ENCODE measurements at places on chromosomes 11 and 22.

- no peak for DNase-seq
Measured at GRCh38 chr11:84437071-84437980, 1151.2 kb upstream of the CCDC90B start.

DNA sequence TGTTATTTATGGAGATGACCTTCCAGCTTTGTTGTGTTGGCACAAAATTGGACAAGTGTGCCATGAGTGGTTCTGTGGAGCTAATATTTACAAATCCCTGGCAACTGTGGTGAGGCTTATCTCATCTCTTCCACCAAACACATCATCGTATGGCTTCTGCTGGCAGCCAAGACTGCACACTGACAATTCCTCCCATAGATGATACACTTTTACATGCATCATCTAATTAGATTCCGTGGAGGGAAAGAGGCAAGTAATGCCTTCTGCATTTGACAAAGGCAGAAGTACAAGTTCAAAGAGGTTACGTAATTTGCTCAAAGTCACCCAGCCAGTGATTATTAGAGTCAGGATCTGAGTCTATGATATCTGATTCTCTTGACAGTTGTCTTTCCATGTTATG, 62.7 kb upstream of the KIRREL3 start:
- no peak for DNase-seq

DNA sequence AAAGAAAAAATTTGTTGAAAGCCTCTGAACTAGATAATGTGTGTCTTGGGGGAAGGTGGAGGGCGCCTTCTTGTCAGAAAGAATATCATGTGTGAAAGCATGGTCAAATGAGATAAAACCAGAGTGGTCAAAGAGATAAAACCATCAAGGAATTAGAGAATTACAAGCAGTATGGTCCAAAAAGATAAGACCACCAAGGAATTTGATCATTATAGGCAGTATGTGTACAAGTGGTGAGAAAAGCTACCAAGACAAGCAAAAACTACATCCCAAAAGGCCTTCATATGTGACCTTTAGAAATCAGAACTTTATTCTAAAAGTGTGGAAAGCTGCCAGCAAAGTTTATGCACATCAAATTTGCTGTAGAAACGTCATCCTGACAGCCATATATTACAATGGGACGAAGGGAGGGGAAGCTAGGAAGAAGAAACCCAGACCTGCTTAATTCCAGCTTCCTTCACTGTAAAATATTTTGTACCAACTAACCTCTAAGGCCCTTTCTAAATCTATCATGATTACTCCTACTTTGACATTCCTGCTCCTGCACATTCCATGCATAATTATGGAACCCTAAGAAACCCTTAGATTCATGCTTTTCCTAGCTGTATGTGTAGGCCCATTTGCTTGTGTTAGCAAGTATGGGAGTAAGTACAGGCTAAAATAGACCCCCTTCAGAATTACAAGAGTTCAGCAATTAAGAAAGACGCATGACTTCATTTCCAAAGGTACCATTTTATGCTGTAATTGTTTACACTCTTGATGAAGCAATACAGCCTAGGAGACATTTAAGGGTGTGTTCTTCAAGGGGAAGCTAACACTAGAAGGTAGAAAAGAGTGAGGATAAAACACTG, 51.6 kb downstream of the LGR4 start:
- DNase-seq = no peak

GRCh38 chr11:96085319-96085930, 161.5 kb upstream of the MTMR2 start:
- no peak for DNase-seq

DNA sequence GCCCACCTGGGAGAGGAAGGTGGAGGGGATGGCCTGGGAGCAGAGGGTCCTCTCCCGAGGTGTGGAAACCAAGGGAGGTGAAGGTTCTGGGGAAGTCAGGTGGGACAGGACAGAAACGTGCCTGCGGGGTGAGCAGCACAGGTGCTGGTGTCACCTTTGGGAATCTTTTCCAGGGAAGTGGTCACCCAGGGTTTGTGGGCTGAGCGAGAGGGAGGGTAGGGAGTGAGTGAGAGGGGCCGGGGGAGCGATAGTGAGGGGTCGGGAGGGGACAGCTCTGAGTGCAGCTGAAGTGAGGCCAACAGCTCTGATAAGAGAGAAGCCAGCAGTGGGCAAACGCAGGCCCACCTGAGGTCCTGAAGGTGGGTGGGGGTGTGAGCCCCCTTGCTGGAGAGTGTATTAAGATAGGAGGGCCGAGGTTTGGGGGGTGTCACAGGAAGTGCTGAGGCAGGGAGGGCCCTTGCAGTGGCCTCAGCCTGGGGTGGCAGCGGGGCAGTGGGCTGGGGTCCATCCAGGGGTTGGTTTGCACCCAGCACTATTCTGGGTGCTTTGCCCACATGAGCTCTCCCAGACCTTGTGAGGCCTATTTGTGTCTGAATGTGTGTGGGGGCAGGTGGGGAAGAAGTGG, 1.6 kb upstream of the SHANK3 start:
- no peak for DNase-seq

GRCh38 chr11:96326959-96327358, 16.0 kb downstream of the MAML2 start:
- no peak for DNase-seq

GRCh38 chr22:23246982-23247766, 66.9 kb downstream of the BCR start:
- DNase-seq = no peak

DNA sequence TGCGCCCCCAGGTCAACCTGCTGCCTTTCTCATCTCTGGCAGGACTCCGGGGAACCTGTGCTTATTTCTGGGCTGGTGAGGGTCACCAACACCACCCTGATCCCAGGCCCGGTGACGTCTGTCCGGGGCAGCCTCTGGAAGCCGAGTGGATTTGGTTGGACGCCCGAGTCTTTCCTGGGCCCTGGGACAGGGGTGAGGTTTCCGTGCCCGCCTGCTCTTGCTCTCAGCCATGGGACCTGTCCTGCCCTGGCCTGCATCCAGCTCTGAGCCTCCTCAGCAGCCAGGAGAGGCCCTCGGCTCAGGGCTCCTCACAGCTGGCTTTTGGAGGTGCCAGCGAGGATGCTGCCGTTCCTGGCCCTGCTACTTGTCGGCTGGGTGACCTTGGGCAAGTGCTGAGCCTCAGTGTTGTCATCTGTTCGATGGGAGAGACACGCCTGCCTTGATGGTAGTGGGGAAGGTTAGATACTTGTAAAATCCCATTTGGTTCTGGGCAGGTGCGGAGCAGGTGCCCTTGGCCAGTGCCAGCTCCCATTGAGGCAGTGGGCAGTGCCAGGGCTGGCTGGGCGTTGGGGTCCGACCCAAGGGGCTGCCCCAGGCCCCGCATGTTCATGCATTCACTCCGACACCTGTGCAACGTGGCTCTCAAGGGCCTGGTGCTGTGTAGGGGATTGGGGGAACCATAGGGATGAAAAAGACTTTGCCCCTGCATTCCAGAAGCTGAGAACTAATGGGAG, 58.9 kb upstream of the THY1 start:
- no peak for DNase-seq

DNA sequence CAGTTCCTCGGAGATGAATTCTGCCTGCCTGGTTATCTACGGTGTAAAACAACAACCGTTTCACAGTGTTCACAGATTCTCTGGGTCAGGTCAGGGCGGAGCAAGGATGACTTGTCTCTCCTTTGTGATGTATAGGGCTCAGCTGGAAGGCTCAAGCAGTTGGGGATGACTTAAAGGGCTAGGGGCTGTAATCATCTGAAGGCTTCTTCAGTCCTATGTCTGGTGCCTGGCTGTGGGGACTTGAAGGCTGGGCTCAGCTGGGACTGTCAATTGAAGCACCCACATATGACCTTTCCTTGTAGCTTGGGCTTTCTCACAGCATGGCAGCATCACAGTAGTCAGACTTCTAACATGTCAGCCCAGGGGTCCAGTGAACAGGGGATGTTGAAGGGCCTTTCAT, 29.3 kb downstream of the EIF3F start:
- DNase-seq = no peak

DNA sequence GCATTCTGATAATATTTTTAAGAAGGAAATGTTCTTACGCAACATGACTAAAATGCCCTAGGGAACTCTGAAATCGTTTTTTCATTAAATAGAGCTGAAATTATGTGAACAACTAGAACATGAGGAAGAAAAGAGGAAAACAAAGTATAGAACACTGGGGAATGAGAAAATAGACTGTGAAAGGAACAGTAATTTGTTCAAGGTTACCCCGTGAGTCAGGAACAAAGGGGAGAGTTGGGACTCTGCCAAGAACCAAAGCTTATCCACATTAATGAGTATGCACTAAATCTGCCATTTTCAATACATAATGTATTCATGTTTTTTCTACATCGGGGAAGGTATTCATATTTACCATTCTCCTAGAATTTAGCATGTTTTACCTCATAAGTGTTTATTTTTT, 961.8 kb upstream of the CCDC90B start:
- no peak for DNase-seq

DNA sequence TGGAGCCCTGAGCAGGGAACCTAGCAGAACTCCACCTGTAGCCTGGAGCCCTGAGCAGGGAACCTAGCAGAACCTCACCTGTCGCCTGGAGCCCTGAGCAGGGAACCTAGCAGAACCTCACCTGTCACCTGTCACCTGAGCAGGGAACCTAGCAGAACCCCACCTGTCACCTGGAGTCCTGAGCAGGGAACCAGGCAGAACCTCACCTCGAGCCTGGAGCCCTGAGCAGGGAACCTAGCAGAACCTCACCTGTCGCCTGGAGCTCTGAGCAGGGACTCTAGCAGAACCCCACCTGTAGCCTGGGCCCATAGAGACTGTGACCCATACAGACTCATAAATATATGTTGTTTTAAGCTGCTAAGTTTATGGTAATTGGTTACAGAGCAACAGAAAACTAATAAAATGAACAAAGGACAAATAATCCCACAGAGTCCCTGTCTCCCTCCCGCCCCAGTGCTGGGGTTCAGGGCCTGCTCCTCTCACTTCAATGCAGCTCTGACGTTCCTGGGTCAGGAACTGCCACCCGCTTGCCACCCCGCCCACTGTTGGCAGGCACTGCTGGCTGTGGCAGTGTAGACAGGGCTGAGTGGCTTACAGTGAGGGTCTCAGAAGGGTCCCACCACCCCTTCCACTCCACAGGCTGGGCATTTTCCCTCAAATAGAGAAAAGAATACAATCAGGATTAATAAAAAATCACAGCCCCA, 259.1 kb downstream of the TBC1D22A start:
- no peak for DNase-seq

GRCh38 chr11:64450168-64450560, 91.2 kb downstream of the RPS6KA4 start:
- no peak for DNase-seq

DNA sequence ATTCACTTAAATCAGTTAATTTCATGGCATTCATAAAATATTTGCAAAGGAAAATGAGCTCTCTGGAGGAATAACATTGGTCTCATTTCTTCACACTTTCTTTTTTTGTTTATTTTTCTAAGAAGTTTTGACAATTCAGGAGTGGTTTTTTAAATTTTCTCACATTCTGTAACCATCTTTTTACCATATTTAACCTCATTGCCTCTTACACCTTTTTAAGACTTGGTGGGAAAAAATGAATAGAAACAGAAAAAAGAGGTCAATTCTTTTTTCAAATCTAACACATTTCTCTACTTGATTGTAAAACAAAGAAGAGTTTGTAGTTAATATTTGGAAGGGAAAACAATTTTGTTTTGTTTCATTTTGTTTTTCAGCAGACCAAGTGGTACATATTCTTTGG, 1034.7 kb upstream of the RAG2 start:
- no peak for DNase-seq

- no peak for DNase-seq
Measured at GRCh38 chr11:94583866-94584500, 16.8 kb downstream of the PIWIL4 start.

DNA sequence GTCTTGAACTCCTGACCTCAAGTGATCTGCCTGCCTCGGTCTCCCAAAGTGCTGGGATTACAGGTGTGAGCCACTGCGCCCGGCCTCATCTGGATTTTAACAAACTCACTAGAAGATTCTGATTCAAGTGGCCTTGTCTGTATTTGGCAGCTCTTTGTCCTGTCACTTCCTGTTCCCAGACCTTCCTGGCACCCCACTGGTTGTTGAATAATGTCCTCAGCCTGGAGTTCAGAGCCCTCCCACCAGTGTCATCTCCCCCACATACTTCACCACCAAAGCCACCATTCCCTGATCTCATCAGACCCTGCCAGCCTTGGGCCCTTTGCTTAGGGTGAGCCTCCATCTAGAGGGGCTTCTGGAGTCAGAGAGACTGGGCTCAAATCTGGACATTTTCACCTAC, 3.3 kb downstream of the PELI3 start:
- DNase-seq = no peak

DNA sequence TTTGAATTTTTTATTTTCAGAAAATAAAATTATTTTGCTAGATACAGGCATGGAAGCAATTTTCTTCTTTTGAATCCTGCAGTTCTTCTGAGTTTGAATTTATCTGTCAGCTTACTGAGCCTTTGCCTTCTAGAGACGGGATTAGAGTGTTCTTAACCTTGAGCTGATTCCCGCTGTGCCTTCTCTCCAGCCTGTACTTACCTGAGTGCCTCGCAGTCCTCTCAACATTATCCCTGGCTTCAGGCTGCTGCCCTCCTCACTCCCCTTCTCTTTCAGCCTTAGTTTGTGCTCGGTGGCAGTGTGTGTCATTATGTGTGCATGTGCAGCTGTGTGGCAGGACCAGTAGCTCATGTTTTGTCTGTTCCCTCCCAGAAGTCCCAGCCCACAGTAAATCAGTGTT, 24.3 kb downstream of the OSBP2 start:
- no peak for DNase-seq

DNA sequence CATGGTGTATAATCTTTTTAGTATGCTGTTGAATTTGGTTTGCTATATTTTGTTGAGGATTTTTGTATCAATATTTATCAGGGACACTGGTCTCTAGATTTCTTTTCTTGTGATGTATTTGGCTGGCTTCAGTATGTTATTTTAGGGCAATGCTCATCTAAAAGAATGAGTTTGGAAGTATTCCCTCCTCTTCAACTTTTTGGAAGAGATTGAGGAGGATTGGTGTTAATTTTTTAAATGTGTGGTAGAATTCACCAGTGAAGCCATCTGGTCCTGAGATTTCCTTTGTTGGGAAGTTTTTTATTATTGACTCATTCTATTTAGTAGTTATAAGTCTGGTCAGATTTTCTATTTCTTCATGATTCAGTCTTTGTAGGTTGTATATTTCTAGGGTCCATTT, 22.1 kb upstream of the SPATA19 start:
- DNase-seq = no peak

All from stimulated activated CD4-positive, alpha-beta T cell treated with anti-CD3 and anti-CD28 coated beads, Interleukin-4, amount 100 ng/mL, for 24 hours (primary cell).